Activated CD4-positive, alpha-beta T cell treated with anti-CD3 and anti-CD28 coated beads, Interleukin-2, amount 50 U/mL, for 48 hours (primary cell): ENCODE measurements at places on chromosomes 3 and 15.

DNA sequence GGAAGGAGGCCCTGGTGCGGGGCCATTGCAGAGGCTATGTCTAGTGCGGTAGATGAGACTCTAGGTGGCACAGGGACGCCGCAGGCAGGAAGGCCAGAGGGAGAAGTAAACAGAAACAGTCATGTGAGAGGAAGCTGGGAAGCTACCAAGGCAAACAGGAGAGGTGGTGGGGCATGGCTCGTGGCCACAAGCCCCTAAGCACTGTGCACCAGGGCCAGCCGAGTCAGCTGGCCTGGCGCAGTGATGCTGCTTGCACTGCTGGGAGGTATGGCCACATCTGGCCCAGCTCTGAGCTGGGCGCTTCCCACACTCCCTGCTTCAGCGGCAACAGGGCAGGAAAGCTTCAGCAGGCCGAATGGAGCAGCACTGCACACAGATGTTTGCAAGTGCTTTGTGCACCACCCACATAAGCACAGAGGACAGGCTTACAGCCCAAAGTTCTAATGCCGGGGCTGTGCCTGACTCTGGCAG lies 76.6 kb downstream of the SRGAP3 start:
- DNase-seq: no peak

DNA sequence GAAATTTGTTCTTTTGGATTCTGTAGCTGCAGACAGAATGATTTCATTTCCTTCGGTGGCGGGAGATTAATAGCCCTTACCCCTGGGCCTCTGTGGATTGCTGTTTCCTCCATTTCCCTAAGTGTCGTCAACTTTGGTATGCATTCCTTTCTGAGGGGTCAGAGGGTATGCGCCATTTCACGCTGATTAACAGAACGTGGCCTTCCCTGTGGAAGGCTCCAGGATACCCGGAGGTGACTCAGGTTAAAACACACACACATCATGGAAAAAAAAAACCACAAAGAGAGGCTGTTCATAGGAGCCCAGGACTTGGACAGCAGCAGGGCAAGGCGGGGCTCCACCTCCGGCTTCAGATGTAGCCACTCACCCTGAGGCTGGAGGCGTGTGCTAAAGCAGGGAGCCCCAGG lies 51.9 kb downstream of the EPHB1 start:
- no peak for DNase-seq

- DNase-seq: no peak
Observed at GRCh38 chr15:50685191-50685975, 1.2 kb downstream of the TRPM7 start.

- no peak for DNase-seq
Observed at GRCh38 chr15:69855258-69856000, 242.3 kb downstream of the TLE3 start.

GRCh38 chr15:63528138-63528659 lies 23.8 kb downstream of the USP3 start:
- DNase-seq: no peak

- DNase-seq: no peak
Observed at GRCh38 chr3:69016102-69016501, 2.6 kb upstream of the EOGT start.
